ENCODE measurements at places on chromosomes 4 and X.
A peak's percentile ranks its signal among the peaks of the same experiment; 100 is the strongest.

GRCh38 chrX:81414630-81415029 lies 212.7 kb downstream of the SH3BGRL start:
- DNase-seq = no peak

- peak; percentile 56 for DNase-seq
These were observed 746 bp downstream of the REST start for GRCh38 chr4:56908206-56909085.

DNA sequence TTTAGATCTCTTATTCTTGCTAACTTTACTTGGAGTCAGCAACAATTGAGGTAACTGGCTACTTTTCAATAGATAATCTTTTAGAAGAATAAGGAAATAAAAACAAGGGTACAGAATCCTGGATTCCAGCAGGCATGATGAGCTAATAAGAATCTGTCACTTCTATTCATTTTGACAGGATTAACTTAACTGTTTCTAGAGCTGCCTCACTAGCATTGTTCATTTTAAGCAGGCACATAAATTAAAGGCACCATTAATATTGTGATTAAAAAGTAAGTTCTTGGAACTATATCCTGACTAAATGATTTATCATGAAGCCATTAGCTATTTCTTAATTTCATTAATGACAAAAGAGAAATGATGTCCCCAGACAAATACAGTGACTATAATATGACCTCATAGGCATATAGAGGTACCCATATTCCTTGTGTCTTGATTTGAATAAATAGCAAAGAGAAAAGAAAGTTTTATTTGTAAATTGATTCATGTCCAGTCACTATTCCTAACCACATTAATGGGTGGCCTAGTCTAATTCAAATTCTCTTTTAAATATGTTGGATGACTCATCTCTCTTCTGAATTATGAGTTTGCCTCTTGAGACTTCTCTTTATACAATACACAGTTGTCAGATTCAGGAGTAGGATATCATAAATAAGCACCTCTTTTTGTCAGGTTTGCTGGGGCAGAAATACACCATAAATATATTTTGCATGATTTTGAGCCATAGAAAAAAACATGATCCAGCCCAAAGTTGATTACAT lies 343.0 kb downstream of the SLITRK2 start:
- no peak for DNase-seq

DNA sequence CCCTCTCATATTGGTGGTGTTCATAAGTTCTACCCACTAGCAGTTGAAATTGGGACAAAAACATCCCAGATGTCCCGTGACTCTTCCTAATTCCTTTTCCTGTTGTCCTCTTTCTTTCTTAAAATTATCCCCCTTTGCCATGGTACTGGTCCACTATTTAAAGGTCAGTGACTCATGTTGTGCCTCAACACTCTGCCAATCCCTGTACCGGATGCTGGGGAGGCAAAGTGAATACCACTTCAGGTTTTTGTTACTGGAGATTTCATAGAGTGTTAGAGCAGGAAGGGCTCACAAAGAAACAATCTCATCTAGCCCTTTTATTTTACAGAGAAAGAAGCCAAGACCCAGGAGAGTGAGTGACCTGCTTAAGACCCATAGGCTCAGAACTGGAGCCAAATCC lies 24.6 kb downstream of the SEPTIN11 start:
- peak; percentile 62 for DNase-seq

GRCh38 chrX:25020391-25020904 lies 4.7 kb upstream of the ARX start:
- no peak for DNase-seq

- no peak for DNase-seq
These were observed 16.5 kb downstream of the ADH6 start for GRCh38 chr4:99202536-99202935.

- peak; percentile 2 for DNase-seq
These were observed 629.1 kb upstream of the ATOH1 start for GRCh38 chr4:93199492-93199891.

DNA sequence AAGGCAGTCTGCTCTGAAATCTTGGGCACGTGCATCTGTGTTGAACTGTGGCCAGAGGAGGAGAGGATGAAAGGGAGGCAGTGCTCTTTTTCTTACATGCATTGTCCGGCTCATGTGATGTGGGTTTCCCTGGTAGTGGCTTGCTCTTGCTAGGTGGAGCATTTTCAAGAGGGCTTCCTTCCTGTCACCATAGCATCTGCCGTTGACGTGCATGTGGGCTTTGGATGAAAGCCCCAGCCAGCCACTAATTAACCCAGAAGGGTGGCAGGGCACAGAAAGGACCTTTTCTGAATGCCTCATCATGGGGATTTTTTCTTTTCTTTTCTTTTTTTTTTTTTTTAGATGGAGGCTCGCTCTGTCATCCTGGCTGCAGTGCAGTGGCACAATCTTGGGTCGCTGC lies 121.3 kb downstream of the GPR143 start:
- DNase-seq = peak; percentile 82

GRCh38 chr4:177177541-177178081 lies 132.1 kb upstream of the NEIL3 start:
- no peak for DNase-seq

DNA sequence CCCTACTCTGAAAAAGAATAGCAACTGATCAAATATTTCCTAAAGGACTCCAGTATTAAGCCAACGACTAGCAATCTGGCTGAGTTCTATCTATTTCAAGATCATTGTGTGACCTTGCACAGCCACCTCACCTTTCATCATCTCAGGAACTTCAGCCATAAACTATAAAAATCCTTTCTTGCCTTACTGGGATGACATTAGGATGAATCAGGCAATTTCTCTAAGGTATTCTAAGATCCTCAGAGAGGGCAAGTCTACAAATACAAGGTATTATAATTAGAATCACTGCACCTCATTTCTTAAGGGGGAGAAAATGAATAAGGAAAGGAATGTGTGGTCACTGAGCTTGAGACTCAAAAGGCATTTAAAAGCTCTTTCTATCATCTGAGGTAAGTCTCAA lies 152.6 kb downstream of the GRIA3 start:
- no peak for DNase-seq

DNA sequence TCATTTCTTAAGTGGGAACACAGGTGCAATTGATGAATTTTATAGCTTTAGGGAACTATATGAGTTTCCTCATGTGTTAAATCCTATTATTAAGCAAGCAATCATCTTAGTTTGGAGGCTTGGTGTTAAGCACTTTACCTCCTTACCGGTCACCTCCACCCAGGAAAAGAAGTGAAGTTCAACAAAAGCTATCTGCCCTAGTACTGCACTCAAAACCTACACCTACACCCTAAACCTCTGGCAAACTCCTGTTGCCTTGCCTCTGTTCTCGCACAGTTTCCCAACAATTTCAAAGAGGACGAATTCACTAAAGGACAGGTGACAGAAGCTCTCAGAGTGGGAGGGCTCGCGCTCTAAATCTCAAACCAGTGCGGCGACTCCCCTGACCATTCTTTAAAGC lies 85.7 kb upstream of the TENT5D start:
- no peak for DNase-seq

- peak; percentile 23 for DNase-seq
These were observed 163.2 kb upstream of the SPANXC start for GRCh38 chrX:141405486-141405852.

- DNase-seq = no peak
These were observed 26.0 kb downstream of the MANBA start for GRCh38 chr4:102734591-102735385.

- DNase-seq = no peak
These were observed 156.0 kb downstream of the DEFB131A start for GRCh38 chr4:9600246-9600645.

DNA sequence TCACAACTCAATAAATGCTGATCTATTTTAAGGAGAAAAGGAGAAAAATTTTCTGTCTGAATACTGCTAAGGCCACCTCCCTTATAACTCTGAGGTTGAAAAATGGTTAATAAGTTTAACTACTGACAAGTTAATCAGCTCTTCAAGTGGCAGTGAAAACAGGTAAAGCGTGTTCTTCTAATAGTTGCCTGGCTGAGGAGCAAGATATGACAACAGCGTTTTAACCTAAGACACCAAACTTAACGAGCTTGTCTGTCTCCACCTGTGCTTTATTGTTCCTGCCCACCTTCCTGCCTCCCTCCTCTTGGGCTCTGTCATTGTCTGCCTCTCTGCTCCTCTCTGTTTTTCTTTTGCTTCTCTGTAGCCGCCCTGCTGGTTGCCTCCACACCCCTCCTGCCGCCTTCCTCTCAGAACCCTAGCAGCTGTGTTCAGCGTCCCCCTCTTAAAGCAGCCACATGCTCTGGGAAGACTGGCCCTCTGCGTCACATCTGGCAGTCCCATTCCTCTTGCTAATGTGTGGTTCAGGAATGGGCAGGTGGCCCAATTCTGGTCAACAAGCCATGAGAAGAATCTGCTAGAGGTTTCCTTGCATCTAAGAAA lies 4.3 kb upstream of the TSPAN5 start:
- peak; percentile 32 for DNase-seq

GRCh38 chrX:70553516-70553915 lies 108.9 kb downstream of the DLG3 start:
- DNase-seq = no peak
